ENCODE measurements at places on chromosomes 2 and 18.

- DNase-seq: peak; percentile 70
Measured at GRCh38 chr2:31812051-31812798, 198.6 kb downstream of the MEMO1 start.

DNA sequence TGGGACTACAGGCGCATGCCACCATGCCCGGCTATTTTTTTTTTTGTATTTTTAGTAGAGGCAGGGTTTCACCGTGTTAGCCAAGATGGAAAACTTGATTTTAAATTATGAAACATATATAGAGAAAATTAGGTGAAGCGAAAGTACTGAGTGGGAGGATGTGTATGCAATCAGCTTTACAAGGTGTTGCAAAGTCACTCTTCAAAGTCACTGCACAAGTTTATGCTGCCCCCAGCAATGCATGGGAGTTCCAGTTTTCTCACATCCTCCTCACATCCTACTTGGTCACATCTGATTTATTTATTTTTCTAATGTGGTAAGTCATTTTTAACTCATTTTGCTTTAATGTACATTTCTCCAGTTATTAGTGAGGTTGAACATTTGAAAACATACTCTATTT, 49.2 kb upstream of the CHN1 start:
- DNase-seq: no peak

- DNase-seq: peak; percentile 46
Measured at GRCh38 chr2:7272210-7272609, 355.0 kb downstream of the RNF144A start.

DNA sequence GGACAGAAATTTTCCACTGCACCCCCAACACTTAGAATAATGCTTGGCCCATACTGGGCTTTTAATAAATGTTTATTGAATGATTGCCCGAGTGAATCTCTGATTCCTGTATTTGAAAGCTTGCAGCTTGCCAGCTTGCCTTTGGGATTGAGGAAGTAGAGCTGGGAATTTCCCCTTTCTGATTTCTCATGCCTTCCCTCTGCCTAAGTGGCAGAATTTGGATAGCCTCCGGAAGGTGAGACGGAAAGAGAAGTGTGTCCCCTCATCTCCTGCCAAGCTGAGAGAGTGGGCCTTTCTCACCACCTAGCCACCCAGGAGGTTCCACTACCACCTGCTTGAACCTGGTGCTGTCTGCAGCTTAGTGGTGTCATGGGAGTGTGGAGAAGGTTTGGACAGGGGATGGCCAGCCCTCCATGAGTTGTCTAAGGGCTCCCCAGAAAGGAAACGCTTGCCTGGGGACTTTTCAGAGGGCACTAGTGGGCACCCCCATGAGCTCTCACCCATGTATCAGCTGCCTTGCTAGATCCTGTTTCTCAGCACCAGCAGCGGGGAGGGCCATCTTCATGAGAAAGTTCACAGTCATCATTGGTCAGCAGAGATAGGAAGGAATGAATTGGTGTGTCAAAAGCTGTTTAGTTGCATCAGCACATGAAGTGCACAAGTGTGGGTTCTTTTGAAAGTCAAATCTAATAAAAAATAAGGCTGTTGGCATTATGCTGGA, 8.6 kb upstream of the NCOA1 start:
- DNase-seq: peak; percentile 89

DNA sequence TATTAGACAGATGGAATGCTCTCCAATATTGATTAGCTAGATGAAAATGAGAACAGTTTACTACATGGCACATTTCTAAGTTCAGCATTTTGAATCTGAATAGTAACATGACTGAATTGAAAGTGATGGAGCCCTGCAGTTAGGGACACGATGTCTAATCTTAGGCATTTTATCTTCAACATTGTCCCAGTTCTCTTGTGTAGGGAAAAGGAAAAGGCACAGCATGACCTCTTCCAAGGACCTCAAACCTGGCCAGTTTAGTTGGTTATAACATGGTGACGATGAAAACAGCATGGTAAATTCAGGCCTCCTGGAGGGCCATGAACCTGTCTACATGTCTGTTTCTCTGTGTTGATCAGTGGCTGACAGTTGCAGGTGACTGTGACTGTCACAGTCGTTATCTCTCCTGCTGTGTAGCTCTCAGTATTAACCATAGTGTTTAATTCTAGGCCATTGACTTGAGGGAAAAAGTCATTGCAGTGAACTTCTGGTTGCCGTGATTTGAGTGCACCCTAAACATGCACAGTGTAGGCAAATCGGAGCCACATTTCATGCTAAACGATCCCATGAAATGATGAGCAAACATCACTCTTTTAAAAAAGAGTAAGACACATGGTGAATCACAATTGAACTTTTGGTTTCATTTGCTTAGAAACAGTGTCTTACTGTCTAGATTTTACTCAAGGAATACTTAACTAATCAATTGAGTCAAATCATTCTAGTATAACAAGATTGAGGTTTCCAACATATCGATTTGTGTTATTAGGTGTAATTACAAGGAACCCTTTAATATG, 129.7 kb downstream of the PHLPP1 start:
- DNase-seq: peak; percentile 31

DNA sequence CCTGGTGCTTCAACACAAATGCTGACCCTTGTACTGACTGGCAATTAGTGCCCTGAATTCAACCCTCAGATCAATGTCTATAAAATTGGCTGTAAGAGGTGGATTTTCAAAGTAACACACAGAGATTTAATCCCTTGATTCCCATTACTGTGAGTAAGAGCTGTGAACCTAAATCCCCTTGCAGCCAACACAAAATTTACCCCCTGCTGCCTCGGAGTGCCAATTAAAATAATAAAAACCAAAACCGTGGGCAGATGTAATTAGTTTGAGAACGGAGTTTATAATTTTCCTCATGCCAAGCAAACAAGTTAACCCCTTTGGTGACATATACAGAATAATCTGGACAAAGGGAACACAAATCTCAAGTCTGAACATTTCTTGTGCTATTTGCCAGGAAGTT, 55.8 kb upstream of the REV1 start:
- no peak for DNase-seq

DNA sequence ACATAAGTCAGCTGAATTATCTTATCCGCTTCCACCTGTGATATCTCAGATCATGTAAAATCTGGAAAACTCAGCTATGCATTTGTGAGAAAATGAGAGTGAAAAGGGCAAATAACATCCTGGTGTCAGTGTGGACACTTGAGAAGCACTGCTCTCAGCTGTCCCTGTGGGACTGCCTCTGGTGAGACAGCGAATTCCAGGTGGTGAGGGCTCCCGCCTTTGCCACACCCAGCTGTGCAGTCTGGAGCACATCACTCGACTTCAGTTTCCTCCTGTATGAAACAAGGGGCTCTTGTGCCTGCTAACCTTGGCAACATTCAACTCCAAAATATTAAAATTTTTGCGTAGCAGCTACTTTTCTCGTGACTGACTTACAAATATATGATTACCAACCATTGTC, 194.9 kb upstream of the BOD1L2 start:
- DNase-seq: no peak

DNA sequence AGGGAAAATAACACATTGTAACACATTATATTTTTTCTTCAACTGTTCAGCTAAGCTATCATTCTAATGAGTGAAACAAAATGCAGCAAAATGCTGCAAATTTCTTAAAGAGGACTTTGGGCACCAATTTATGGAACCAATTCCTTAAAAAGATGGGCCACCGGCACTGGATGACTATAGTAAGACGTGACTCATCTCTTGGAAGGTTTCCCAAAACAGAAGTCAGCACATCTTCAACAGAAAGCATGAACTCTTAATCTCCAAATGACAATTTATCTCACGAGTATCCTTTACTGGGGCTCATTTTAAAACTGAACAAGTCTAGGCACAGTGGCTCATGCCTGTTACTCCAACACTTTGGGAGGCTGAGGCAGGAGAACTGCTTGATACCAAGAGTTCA, 213.4 kb downstream of the CDH20 start:
- DNase-seq: peak; percentile 46

DNA sequence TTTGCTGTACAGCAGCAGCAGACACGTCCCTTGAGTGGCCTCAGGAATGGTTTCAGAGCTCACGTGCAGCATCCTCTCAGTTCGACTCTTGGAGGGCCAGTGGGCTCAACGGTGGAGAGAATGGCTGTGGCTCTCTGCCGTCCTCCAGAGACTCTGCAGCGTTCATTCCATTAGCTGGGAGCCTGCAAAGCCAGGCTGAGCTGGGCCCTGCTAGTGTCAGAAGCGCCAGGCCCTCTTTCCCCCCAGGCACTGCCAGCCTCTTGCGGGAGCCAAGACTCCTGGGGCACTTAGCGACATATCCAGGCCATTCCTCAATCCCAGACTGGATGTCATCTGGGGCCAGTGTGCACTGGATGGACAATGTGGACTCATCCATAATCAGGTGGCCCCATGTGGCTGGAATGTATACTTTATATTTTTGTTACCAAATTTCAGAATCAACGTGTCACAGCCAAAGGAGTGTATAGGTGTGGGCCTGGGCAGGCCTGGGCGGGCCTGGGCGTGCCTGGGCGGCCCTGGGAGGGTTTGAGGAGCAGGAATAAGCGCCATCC, 125.1 kb upstream of the EPAS1 start:
- DNase-seq: no peak

DNA sequence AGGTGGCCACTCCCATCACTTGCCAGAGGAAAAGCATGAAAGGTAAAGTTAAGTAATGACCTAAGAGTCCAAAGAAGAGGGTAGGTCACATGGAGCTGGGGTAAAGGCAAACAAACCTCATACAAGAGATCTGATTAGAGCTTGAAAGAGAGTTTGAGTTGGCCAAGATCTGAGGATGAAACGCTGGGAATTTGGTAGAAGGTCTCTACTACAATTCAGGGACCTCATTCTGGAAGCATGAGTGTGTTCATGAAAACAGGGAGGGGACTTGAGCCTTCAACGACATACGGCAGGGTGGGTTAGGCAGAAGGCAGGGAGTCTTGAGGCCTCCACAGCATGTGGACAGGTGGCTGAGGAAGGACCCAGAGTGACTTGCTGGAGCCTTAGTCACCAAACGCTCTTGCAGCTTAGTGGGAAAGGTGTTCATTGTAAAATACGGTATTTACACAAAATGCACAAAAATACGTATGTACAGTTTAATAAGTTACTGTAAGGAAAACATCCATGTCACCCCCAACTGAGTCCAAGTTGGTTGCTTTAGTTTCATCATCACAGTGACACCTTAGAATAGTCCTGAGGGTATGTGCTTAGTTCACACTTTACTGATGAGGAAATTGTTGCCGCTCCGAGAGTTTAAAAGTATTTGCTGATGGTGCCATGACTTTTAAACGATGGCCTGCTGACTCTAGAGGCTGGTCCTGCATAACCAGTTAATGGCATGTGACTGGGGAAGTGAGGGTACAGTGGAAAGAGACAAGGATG, 5.0 kb upstream of the FARP2 start:
- no peak for DNase-seq

DNA sequence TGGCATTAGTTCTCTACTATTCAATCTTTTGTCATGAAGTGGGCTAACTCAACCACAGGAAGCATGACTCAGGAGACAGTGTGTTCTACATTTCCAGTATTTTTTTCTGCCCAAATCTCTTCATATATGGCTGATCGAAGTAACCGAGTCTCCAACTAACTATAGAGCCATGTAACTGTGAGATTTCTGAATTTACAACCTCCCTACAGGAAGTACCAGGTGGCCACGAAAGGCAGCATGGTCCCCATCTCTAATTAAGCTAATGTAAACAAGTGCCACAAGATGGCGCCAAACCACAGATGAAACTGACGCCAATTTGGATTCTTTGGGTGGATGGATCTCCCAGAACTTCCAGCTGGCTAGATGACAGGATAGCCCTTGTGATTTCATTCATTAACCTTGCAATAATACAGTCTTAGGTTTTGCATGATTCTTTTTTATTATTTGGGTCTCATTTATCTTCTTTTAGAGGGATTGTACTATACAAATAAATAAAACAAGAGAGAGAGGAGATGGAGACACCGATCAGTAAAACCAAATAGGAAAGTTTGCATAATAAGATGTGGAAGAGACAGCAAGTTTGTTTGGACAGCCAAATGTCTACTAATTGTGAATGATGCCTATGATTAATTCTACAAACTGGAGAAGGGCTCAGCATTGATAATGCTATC, 18.3 kb upstream of the ARHGAP15 start:
- DNase-seq: peak; percentile 83

- no peak for DNase-seq
Measured at GRCh38 chr2:80302314-80303005, 2.1 kb downstream of the LRRTM1 start.

- DNase-seq: no peak
Measured at GRCh38 chr18:44568342-44568741, 112.3 kb upstream of the SETBP1 start.

GRCh38 chr2:72781480-72781879, 44.4 kb downstream of the EXOC6B start:
- no peak for DNase-seq

GRCh38 chr2:215619022-215619958, 183.4 kb upstream of the FN1 start:
- DNase-seq: no peak

DNA sequence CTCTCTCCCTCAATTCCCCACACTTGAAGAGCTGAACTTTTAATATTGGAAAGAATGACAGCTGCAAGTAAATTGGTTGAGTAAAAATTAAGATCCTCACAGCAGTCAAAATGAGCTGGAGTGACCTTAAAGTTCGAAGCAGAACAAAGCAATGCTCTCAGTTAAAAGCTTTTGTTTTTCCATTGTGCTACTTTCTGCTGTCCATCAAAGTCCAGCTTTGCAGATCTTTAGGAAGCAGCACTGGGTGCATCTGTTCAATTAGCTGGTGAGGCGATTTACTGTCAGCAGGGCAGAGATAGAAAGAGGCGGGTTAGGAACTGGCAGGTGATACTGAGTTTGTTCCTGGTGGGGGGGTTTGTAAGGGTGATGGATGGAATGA, 834.8 kb downstream of the CPS1 start:
- DNase-seq: no peak

All from suppressor macrophage treated with lipopolysaccharide for 4 hours (primary cell).